PC-9 (cell line): ENCODE measurements at places on chromosomes 6 and 20. TPM values are rescaled to one million over a fixed set of nuclear protein-coding genes. Genes with fewer than 3 reads are reported as not detected.
A peak's percentile ranks its signal among the peaks of the same experiment; 100 is the strongest.

AK9 gene
- 6.4 and 7.4 TPM in 2 replicates for total RNA-seq

CTSZ gene
- 184 and 194 TPM in 2 replicates for total RNA-seq

SRSF12 gene
- not detected in 2 replicates for total RNA-seq

C6orf52 gene
- 6.1 and 6.2 TPM in 2 replicates for total RNA-seq

MYBL2 gene
- 124 and 152 TPM in 2 replicates for total RNA-seq

PARD6B gene
- 52.2 and 80.3 TPM in 2 replicates for total RNA-seq

KCNQ2 gene
- 0.30 TPM in 1 of 2 replicates, not detected in the other for total RNA-seq

FOXS1 gene
- total RNA-seq: not detected in 2 replicates

USP49 gene
- 10.9 and 13.9 TPM in 2 replicates for total RNA-seq

GRM1 gene
- total RNA-seq: 0.26 TPM in 1 of 2 replicates, not detected in the other

ITPA gene
- 69.2 and 93.5 TPM in 2 replicates for total RNA-seq

LRRN4 gene
- 0.23 and 0.72 TPM in 2 replicates for total RNA-seq

MYH7B gene
- total RNA-seq: 1.0 and 2.3 TPM in 2 replicates

CPXM1 gene
- not detected in 2 replicates for total RNA-seq

TRDN gene
- total RNA-seq: not detected in 2 replicates

- peak overlapping the region; percentile 97 for H3K27ac ChIP-seq
- no peaks in the 10 kb centered on the region; the same call in 1 of the 2 replicates for H3K36me3 ChIP-seq
- H3K4me1 ChIP-seq: peaks cover 42% of the 10 kb centered on the region
These were observed 237.6 kb downstream of the SMOC2 start for GRCh38 chr6:168678588-168678987.

GRCh38 chr6:6191476-6191875 is 129.0 kb downstream of the F13A1 start:
- no peak overlapping the region for H3K4me3 ChIP-seq
- DNase-seq: no peak

GRCh38 chr6:1502041-1502440 is 107.7 kb upstream of the FOXC1 start:
- H3K4me1 ChIP-seq: no peaks in the 10 kb centered on the region
- H3K27ac ChIP-seq: no peak overlapping the region
- no peak for DNase-seq
- H3K27me3 ChIP-seq: no peaks in the 10 kb centered on the region
- H3K4me3 ChIP-seq: no peak overlapping the region
- no peaks in the 10 kb centered on the region for H3K36me3 ChIP-seq

DNA sequence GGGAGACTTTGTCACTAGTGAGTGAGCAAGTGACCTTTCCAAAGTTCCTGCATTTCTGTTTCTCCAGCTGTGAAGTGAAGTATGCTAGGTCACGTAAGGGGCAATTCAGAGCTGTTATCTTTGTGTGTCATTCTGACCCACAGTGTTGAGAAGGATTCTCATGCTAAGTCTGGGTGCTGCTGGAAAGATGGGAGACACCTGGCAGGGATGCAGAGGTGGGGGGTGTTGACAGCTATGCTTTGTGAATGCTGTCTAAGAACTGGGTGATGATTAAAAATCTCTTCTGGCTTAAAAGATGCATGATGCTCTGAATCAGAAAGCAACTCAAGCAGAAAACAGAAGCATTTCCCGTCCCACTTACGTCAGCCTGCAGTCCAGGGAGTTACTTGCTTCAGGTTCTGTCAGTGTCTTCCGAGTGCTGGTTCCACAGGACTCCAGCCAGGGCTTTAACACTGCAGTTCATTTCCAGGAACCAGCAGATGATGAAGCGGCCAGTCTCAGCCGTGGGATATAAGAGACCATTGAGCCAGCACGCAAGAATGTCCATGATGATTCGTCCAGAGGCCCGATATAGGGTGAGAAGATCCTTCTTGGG is 30.9 kb upstream of the ASXL1 start:
- no peaks in the 10 kb centered on the region for H3K27me3 ChIP-seq
- no peak overlapping the region for H3K4me3 ChIP-seq
- peaks cover 15% of the 10 kb centered on the region for H3K4me1 ChIP-seq
- DNase-seq: no peak
- peaks cover 18% of the 10 kb centered on the region for H3K36me3 ChIP-seq
- H3K27ac ChIP-seq: no peak overlapping the region

- H3K36me3 ChIP-seq: no peaks in the 10 kb centered on the region
- H3K27ac ChIP-seq: no peak overlapping the region
- DNase-seq: no peak
- H3K27me3 ChIP-seq: peaks cover 61% of the 10 kb centered on the region
- no peaks in the 10 kb centered on the region for H3K4me1 ChIP-seq
- no peak overlapping the region for H3K4me3 ChIP-seq
These were observed 30.9 kb upstream of the PTPRT start for GRCh38 chr20:43220612-43221011.

DNA sequence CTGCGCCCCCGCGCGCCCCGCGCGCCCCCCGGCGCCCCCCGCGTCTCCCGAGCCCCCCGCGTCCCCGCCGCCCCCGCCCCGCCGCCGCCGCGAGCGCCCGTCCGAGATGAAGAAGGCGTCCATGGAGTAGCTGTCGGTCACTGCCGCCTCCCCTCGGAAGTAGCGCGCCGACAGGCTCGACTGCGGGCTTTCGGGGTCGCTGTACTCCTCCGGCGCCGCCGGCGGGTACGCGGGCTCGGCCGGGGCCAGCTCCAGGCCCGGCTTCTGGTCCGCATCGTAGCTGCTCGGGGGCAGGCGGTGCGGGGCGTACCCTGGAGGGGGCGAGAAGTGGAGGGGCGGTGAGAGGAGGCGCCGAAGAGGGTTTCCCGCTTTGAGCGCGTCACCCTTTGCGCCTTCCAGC is 11.2 kb upstream of the SRXN1 start:
- DNase-seq: no peak
- no peak overlapping the region for H3K27ac ChIP-seq
- 0 out of 2 replicates have a peak, but pooled peaks cover 7% of the 10 kb centered on the region for H3K4me1 ChIP-seq
- H3K4me3 ChIP-seq: no peak overlapping the region
- no peaks in the 10 kb centered on the region for H3K36me3 ChIP-seq
- H3K27me3 ChIP-seq: no peaks in the 10 kb centered on the region

- no peaks in the 10 kb centered on the region for H3K27me3 ChIP-seq
- no peak overlapping the region for H3K4me3 ChIP-seq
- peak overlapping the region; percentile 79 for H3K27ac ChIP-seq
- DNase-seq: peak; percentile 81
These were observed 32.5 kb downstream of the MGME1 start for GRCh38 chr20:18001131-18001921.

DNA sequence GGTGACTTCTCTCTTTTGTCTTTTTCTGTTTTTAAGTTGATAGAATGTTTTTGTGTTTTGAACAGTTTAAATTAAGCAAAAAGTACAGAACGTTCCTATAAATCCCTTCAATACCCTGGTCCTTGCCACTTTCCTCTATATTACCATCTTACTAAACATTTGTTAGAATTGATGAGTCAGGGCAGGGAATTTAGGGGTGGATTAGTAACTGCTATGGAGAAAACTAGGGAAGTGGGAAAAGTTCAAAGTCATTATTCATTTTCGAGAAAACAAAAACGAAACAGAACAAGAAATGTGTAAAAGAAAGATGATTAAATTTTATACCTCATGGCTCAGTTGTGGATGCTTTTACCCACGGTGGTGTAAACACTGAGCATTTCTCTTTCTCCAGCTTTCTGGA is 240.4 kb upstream of the SULF2 start:
- H3K27me3 ChIP-seq: no peaks in the 10 kb centered on the region
- peak overlapping the region; percentile 94 for H3K27ac ChIP-seq
- H3K4me3 ChIP-seq: peak overlapping the region; percentile 72
- H3K36me3 ChIP-seq: 0 out of 2 replicates have a peak, but pooled peaks cover 11% of the 10 kb centered on the region
- H3K4me1 ChIP-seq: peaks cover 34% of the 10 kb centered on the region
- DNase-seq: no peak

DNA sequence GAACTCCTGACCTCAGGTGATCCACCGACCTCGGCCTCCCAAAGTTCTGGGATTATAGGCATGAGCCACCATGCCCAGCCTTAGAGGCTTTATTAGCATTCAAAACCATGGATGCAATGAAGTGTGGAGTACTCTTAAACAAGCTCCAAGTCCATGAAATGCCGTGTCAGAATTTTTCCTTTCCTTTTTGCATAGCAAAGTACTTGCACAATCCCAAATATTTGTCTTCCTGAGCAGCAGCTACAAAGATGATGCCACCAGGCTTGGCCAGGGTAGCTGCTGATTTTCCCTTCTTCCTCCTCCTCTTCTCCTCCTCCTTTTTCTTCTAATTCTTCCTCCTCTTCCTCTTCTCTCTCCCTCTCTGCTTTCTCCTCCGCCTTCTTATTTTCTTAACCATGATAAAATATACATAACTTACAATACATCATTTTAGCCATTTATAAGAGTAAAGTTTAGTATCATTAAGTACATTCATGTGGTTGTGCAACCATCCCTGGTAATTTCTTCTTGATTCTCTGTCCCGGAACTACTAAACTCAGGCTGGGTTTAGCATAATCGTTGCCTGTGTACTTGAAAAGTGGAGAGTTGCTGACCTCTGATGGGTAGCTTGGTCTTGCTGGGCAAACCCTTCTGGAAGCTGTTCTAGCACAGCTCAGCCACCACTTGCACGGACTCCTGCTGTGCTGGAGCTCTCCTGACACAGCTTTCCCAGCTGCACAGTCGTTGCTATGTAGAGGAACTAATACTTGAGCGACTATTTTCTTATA is 20.3 kb downstream of the MUCL3 start:
- H3K27ac ChIP-seq: no peak overlapping the region
- H3K27me3 ChIP-seq: no peaks in the 10 kb centered on the region; the same call in 1 of the 2 replicates
- peaks cover 21% of the 10 kb centered on the region for H3K4me1 ChIP-seq
- H3K36me3 ChIP-seq: no peaks in the 10 kb centered on the region
- H3K4me3 ChIP-seq: no peak overlapping the region

- H3K27ac ChIP-seq: no peak overlapping the region
- H3K27me3 ChIP-seq: no peaks in the 10 kb centered on the region
- DNase-seq: no peak
- no peak overlapping the region for H3K4me3 ChIP-seq
- H3K4me1 ChIP-seq: peaks cover 9% of the 10 kb centered on the region
These were observed 99.5 kb downstream of the POPDC3 start for GRCh38 chr6:105080279-105080678.

DNA sequence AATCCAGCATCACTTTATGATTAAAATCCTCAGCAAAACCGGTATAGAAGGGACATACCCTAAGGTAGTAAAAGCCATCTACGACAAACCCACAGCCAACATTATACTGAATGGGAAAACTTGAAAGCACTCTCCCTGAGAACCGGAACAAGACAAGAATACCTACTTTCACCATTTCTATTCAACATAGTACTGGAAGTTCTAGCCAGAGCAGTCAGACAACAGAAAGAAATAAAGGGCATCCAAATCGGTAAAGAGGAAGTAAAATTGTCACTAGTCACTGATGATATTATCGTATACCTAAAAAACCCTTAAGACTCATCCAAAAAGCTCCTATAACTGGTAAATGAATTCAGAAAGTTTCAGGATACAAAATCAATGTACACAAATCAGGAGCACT is 33.3 kb downstream of the BLOC1S5 start:
- H3K4me1 ChIP-seq: no peaks in the 10 kb centered on the region
- no peak for DNase-seq
- no peaks in the 10 kb centered on the region for H3K36me3 ChIP-seq
- no peaks in the 10 kb centered on the region for H3K27me3 ChIP-seq

GRCh38 chr20:366041-366718 is 14.4 kb upstream of the TRIB3 start:
- H3K36me3 ChIP-seq: no peaks in the 10 kb centered on the region
- H3K4me3 ChIP-seq: peak overlapping the region; percentile 27; the same call in 1 of the 2 replicates
- DNase-seq: peak; percentile 88
- H3K27ac ChIP-seq: peak overlapping the region; percentile 96

GRCh38 chr6:150887978-150888563 is 22.6 kb downstream of the MTHFD1L start:
- H3K27me3 ChIP-seq: no peaks in the 10 kb centered on the region
- no peak overlapping the region for H3K4me3 ChIP-seq
- no peaks in the 10 kb centered on the region for H3K4me1 ChIP-seq
- H3K27ac ChIP-seq: no peak overlapping the region
- no peak for DNase-seq

DNA sequence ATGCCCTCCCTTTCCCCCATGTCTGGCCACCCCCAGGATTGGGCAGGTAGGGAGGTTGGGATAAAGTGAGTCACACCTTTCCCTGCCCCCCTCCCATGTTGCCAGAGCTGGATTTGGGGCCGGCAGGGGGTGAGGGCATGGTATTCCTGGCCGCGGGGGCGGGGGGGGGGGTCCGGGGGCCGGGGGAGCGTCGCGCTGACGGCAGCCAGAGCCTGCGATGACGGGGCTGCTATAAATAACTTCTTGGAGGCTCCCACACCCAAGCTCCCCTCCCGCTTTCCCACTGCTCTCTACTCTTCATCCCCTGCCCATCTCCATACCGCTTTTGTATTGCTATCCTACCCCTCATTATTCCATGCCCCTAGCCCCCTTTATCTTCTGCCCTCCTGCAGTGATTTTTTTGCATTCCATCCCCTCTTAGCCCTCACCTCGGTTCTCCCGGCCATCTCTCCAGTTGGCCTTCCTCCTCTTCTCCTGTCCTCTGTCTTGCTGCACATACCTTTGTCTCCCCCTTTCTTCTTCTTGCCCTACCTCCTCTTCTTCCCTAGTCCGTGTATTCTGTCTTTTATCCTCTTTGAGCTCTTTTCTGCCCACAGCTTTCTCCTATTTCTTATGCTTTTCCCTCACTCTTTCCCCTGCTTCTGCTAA is 13.8 kb downstream of the SYNGAP1 start:
- H3K27me3 ChIP-seq: no peaks in the 10 kb centered on the region
- H3K4me1 ChIP-seq: no peaks in the 10 kb centered on the region
- no peak overlapping the region for H3K27ac ChIP-seq

GRCh38 chr6:100153636-100154275 is 159.7 kb upstream of the MCHR2 start:
- no peak overlapping the region for H3K27ac ChIP-seq
- no peak for DNase-seq
- no peaks in the 10 kb centered on the region for H3K27me3 ChIP-seq
- H3K4me1 ChIP-seq: no peaks in the 10 kb centered on the region
- H3K36me3 ChIP-seq: no peaks in the 10 kb centered on the region
- H3K4me3 ChIP-seq: no peak overlapping the region

GRCh38 chr6:19731282-19731681 is 105.9 kb upstream of the ID4 start:
- H3K4me3 ChIP-seq: no peak overlapping the region
- no peaks in the 10 kb centered on the region for H3K36me3 ChIP-seq
- no peaks in the 10 kb centered on the region for H3K27me3 ChIP-seq
- DNase-seq: peak; percentile 26

DNA sequence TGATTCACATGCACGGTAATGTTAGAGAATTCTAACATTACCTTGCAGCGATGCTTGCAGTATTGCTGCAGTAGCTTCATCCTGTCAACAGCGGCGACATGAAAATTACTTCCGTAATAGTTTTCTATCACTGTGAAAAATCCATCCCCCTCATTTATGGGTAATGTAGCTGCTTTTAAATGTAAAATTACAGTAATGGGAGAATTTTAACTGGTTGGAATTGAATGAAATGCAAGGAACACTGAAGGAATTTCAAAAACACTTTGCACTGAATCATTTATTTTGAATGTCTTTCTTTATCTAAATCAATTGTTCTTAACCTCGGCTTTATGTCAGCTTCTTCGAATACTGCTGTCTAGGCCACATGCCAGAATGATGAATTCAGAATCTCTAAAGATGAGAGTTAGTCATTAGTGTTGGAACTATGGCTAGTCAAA is 102.4 kb upstream of the HIVEP1 start:
- no peak overlapping the region for H3K27ac ChIP-seq
- H3K4me3 ChIP-seq: no peak overlapping the region
- H3K4me1 ChIP-seq: no peaks in the 10 kb centered on the region
- no peaks in the 10 kb centered on the region for H3K27me3 ChIP-seq
- no peaks in the 10 kb centered on the region for H3K36me3 ChIP-seq
- DNase-seq: no peak

GRCh38 chr6:166707045-166707444 is 80.0 kb upstream of the RPS6KA2 start:
- no peak overlapping the region for H3K27ac ChIP-seq
- H3K27me3 ChIP-seq: no peaks in the 10 kb centered on the region
- peaks cover 6% of the 10 kb centered on the region; the same call in 1 of the 2 replicates for H3K4me1 ChIP-seq
- H3K36me3 ChIP-seq: no peaks in the 10 kb centered on the region
- peak; percentile 35 for DNase-seq

GRCh38 chr6:79208816-79209215 is 25.7 kb downstream of the HMGN3 start:
- no peak overlapping the region for H3K27ac ChIP-seq
- H3K27me3 ChIP-seq: no peaks in the 10 kb centered on the region
- no peak for DNase-seq
